ENCODE measurements at places on chromosomes 2 and 18.

- peak; percentile 92 for DNase-seq
Observed at GRCh38 chr2:45128580-45128997, 119.3 kb upstream of the SIX2 start.

- DNase-seq, result no peak
Observed at GRCh38 chr2:200348897-200349563, 42.5 kb downstream of the SPATS2L start.

DNA sequence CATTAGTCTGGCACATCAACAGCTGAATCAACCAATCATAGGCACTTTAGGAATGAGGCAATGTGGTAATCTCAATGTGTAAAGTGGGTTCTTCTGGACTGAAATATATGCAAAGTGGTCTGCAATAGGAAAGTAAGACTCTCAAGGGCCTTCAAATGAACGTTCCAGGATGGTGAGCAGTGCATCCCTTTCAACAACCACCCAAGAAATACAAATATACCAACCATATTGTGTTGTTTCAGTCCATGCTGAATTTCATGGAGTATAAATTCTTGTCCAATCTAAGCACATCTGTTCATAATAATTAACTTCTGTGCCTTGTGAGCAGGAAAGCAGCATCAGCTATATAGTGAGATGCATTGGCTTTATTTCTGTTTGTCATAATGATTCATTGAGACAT, 556.2 kb downstream of the THSD7B start:
- no peak for DNase-seq

- peak; percentile 67 for DNase-seq
Observed at GRCh38 chr2:219688560-219689445, 61.4 kb downstream of the SLC4A3 start.

DNA sequence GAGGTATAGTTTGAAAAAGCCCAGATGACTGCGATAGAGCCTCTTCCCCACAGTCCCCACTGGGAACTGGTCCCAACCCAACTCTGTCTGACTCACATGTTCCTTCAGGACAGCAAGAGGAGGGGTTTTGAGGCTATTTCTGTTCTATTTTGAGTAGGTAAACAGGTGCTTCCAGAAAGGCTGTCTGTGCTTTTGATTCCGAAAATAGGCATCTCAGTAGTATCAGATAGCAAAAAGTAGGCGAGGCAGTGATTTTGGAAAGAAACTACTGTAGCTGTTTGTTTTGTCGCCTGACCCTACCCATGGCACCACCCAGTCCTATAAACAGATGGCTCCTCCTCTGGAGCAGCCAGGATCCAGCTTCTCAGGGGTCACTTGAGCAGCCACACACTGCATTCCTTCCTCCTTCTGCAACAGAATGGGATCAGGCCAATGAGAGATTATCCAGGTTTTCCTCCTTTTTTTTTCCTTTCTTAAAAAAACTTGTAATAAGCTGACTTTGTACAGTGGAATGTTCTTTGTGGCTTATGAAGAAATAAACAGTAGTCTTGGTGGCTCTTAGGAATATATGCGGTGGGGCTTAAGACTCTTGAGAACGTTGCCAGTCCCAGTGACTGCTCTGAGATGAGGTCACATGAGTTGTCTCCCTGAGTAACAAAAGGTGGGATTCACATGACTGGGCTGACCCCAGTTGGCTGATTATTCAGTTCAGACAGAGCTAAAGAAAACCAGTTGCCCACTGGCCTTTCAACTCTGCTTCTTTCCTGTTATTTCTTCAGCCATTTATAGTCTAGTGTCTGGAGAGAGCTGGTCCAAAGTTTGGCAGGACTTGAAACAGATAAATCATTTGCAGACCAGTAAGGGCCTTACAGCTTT, 98.6 kb downstream of the KCNS3 start:
- peak; percentile 28 for DNase-seq

DNA sequence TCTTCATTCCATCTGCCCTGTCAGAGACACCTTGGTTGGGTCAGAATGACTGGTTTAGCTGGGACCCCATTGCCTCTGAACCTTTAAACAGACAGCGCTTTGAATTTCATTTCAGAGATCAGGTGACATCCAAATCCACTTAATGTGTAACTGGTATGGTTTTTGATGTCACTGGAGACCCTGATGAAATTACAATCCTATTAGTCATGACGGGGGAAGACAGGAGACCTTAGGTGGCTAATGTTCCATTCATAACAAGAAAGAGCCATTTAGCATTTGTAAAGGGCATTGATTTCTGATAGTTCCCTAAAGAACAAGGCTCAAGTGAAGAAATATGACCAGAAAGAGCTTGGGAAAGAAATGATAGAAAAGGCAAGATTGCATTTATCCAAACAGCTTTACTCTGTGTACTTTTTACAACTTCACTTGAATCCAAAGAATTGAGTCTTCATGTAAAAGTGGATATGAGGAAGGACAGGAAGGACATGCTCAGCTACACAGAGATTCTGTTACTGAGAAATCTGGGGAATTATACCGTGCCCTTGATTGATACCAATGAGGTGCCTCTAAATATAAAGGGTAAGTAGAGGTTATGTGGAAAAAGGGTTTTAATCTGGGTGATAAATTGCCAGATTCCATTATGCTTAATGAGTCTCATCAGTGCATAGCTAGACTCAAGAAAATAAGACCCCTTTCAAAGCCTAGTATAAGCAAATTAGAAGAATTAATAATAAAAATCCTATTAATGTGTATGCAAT, 198.2 kb downstream of the NCKAP5 start:
- no peak for DNase-seq

DNA sequence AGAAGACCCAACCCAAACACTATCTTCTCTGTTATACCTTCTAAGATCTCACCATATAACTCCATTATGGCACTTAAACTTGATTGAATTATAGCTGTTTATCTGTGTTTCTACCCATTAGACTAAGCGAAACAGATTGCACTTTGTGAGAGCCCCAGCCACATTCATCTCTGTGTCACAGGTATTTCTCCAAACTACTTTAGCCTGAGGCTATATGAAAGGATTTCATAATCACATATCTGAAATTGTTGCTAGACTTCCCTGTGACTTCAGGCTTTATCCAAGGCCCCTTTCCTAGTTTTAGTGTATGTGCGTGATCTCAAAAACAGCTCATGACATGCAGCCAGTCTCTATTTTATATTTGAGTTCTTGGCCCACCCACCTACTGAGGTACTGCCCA, 745.0 kb upstream of the ACVR2A start:
- peak; percentile 3 for DNase-seq
